ENCODE measurements at places on chromosomes 6 and 20.

DNA sequence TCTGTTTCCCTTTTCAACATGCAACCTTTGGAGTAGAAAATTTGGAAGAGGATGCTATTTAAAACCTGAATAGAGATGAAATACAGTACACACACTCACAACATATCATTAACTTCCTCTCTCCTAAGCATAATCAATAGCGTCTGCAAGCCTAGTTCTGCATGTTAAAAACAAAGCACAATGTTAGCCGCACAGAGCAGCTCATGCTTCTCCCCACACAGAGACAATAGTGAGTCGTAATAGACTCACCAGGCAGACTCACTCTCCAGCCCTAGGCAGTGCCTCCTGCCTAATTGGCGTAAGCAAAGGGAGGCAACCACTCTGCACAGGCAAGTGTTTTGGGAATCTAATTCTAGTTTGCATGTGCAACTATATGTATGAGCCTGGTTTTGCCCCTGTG is 45.8 kb upstream of the ARID1B start:
- no peak for DNase-seq

- no peak for DNase-seq
Measured at GRCh38 chr6:129863664-129864063, 2.5 kb upstream of the TMEM244 start.

- no peak for DNase-seq
Measured at GRCh38 chr6:43948527-43949485, 178.4 kb downstream of the MRPL14 start.

- no peak for DNase-seq
Measured at GRCh38 chr6:150729188-150729748, 129.6 kb downstream of the PLEKHG1 start.

DNA sequence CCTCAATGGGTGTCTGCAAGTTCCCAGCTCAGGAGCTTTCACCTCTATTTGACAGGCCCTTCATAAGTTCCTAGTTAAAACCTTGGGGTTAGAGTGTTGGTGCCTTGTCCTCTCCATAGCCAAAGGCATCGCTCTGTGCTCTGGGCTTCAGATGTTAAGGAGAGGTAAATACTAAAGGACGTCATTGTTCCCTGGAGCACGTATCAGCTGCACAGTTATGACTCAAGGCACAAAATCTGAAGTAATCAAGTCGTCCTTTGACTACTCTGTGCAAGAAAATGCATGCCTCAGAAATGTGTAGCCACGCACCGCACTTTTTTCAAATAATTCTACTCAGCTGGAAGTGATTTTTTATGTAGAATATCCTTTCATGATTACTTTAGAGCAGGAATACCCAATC is 240.8 kb upstream of the QKI start:
- no peak for DNase-seq

DNA sequence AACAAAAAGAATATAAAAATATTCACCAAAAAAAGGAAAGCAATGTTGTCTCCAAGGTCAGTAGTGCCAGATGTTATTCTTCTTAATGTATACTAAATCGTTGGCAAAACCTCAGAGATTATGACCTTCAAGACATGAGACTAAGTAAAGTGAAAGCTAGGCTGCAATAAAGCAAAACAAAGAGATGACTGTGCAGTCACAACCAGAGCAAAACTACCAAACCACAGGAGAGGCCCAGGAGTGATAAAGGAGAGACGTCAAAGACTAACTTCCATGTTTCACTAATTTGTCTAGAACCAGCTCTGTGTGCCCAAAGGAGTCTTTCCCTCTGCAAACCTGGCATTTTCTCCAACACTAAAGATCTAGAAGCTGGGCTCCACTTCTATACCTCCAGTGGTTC is 155.9 kb upstream of the POU3F2 start:
- DNase-seq = no peak

DNA sequence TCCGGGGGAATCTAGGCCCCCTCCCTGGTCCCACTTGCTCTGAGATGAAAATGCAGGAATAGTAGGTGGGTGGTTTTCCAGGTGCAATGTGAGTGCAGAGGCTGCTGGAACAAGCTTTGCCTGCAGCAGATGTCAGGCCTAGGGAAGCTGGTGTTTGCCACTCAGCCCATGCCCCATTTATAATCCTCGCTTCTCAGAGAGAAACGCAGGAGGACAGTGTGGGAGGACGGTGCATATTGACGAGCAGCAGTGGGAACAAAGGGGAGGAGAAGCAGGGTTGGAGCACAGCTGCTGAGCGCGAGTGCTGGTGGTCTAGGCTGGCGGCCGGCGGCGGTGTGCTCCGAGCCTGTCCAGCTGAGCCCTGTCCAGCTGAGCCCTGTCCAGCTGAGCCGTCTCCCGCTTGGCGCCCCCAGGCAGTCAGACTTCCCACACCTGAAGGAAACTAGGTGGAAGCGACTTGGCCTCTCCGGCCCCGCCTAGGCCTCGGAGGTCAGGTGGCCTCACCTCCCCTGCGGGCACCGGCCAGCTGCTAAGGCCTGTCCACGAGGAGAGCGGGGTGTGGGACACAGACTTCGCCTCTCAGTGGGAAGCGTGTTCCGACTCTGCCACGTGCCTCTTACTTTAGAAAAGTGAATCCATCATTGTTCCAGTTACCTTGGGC is 49.7 kb upstream of the FRMD1 start:
- DNase-seq = no peak
